ENCODE measurements at places on chromosomes 16 and 17.

GRCh38 chr17:47400333-47400732 lies 76.6 kb downstream of the EFCAB13 start:
- no peak for DNase-seq

GRCh38 chr17:43003542-43004172 lies 2.9 kb upstream of the IFI35 start:
- DNase-seq = no peak

GRCh38 chr17:44121997-44122815 lies 1.2 kb downstream of the HDAC5 start:
- DNase-seq = no peak

GRCh38 chr17:71330099-71330375 lies 790.8 kb upstream of the SOX9 start:
- no peak for DNase-seq

GRCh38 chr16:73527187-73527586 lies 479.3 kb upstream of the ZFHX3 start:
- DNase-seq = no peak

DNA sequence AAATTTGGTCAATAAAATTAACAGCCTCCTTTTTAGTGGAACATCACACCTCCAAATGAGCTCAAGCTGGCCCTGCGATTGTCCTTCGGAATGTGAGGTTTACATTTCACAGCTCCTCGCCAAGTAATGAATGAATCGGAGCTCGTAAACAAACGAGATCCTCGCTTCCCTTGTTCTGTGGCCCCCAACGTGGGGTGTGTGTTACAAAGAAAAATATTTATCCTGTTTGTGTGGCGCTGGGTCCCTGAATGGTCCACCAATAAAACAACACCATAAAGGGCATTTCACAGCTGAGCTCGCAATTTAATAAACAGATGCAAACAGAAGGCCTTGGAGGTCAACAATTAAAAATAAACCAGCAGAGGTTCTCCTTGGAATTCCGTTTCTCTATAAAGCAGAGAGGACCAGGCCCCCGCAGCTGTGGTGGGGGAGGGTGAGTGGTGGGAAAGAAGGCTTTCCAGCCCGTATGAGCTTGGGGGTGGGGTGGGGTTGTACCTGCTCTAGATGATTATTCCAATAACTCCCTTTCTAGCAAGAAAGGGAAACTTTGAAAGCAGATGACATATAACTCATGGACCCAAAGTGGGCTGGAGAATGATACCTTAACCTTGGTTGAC lies 393.9 kb upstream of the SALL1 start:
- DNase-seq = no peak

- DNase-seq = no peak
Measured at GRCh38 chr17:77385750-77386501, 245.2 kb downstream of the SEC14L1 start.

DNA sequence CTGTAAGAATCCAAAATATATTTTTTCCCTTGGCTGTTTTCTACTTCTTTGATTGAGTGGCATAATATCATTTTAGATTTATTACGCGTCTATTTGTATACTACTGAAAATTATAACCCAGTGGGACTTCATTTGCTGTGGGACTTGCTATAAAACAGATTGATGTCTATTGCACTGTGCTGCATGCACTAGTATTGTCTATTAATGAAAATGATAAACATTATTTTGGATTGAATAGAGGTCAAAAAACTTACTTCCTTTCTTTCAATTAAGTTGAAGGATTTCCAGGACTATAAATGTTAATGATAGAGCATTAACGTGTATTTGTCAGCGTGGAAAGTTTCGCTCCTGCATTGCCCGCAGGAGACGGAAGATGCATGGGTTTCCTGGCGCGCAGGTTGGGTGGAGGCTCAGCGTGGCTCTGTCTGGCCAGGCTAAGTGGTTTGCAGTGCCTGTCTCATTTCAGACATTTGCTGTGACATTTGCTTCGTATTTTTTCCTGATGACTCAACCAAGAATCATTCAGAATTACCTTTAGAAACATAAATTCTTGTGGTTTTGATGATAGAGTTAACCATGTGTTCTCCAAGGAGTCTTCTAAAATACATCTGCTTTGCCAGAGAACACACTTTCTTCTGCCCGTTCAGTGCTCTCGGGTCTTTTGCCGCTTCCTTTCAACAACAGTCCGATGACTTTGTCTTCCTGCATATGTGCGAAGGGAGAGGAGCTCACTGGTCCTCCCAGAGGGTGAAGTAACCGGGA lies 216.7 kb downstream of the RPTOR start:
- DNase-seq = no peak

- no peak for DNase-seq
Measured at GRCh38 chr17:5571281-5571680, 13.0 kb downstream of the NLRP1 start.

DNA sequence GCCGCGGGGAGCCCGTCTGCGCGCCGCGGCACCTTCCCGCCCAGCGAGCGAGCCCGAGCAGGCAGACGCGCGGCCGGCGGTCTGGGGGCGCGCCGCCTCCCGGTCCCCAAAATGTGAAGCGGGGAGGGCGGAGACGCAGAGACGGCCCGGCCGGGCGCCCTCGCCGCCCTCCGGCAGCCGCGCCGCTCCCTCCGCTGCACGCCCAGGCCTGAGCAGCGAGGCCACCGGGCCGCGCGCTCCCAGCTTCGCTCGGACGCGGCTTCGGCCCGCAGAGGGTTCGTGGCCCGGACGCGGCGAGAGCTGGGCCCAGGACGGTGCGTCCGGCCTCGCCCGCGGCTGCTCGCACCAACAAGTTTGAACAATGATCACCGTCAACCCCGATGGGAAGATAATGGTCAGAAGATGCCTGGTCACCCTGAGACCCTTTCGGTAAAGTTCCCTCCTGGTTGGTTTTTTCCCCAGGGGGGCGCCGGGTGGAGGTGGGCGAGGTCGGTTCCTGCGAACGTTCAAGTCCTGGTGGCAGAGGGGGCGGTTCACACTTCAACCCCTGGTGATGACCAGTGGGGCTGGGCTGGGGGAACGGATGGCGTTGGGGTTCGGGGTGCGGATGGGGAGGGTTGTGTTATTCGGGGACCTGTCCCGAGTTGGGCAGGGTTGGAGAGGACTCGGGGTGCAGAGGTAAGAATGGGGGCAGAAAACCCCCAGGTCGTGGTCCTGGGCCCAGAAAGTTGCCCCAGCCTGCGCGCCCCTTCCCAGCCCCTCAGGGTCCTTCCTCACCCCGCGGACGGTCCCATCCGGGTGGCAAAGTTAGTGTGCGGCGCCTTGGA lies 678 bp downstream of the MGAT5B start:
- no peak for DNase-seq

DNA sequence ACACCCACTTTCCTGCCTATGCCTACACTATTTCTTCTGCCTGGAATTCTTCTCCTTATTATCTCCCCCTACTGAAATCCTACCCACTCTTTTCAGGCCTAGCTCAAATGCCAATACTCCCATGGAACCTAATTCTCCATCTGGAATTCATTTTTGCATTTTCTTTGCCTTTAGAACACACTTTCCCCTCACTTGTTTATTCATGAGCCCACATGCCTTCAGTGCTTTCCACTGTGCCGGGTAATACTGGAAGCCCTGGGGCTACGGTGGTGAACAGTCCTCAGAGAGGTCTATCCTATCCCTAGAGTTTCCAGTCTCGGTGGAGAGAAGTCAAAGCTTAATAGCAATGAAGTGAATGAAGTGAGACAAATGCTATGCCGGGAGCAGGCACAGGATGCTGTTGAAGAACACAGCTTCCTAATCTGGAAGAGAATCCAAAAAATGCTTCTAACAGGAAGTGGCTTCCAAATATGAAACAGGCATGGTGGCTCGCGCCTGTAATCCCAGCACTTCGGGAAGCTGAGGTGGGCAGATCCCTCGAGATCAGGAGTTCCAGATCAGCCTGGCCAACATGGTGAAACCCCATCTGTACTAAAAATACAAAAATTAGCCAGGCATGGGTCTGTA lies 322.4 kb downstream of the GRIN2A start:
- DNase-seq = no peak

GRCh38 chr16:80202831-80203413 lies 337.9 kb upstream of the DYNLRB2 start:
- no peak for DNase-seq

DNA sequence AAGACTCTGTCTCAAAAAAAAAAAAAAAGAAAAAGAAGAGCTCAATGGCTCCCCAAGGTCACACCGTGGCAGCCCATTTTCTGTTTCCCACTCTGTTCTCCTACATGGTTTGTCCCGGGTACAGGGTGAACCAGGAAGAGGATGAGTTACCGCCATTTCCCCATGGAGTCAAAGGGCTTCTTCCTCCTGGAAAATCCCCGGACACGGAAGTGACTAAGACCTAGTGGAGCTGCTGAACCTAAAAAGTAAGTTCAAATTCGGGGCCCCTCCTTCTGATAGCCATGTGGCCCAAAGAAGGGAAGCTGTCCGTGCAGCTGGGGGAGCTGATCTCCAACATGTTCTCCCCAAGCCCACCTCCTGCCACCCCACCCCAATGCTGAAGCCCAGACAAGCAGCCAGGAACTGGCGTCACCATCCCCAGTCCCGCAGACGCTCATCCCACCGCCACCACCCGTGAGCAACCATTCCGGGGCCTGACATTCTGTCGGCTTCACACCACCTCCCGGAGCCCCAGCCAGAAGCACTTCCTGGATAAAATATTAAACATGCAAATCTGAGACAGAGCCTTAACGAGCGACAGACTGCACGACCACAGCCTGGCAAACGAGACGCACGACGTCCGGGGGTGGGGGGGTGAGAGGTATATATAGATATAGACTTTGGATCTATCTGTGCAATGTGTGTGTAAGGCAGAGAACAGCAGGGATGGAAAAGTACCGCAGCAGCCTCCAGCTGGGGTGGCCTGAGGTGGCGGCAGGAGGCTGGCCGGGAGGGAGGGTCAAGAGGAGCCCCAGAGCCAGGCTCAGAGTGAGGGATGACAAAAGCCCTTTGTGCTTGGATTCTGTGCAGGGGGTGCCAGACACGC lies 17.6 kb downstream of the EPOP start:
- DNase-seq = no peak

DNA sequence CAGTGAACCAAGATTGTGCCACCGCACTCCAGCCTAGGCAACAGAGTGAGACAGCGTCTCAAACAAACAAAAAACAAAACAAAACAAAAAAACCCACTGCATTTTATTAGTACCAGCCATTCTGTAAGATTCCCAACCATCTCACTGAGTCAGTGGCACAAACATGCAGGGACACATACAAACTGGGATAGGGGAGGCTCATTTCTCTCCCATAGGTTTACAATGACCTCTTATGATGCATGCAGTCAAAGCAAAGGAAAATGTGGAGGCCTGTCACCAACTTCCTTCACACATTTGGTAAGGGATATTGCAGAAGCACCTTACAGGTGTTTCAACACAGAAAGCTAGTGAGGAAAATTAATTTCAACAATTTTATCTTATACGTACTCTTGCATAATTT lies 12.4 kb upstream of the STRADA start:
- no peak for DNase-seq

DNA sequence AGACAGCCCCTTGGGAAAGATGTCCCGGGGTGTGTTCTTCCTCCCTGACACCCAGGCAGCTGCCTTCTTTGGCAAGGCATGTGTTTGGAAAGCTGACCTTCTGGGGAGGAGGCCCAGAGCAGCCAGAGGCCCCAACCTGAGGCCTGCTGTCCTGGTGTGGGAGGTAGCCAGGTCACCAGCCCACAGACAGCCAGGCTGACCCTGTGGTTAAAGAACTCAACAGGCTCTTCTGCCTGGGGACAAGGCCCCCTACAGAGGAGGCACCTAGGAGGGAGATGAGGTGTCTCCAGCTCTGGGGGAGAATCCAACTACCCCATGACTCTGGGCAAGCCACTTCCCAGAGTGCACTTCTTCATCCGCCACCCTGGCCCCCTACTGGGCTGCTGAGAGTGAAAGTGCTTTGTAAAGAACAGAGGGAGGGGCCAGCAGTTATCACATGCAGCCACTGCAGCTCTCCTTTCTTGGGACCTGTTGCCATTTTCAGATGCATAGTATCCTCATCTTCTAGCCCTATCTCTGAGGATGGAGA lies 13.1 kb upstream of the SREBF1 start:
- peak; percentile 78 for DNase-seq

- no peak for DNase-seq
Measured at GRCh38 chr17:40524243-40524965, 23.0 kb upstream of the TNS4 start.

DNA sequence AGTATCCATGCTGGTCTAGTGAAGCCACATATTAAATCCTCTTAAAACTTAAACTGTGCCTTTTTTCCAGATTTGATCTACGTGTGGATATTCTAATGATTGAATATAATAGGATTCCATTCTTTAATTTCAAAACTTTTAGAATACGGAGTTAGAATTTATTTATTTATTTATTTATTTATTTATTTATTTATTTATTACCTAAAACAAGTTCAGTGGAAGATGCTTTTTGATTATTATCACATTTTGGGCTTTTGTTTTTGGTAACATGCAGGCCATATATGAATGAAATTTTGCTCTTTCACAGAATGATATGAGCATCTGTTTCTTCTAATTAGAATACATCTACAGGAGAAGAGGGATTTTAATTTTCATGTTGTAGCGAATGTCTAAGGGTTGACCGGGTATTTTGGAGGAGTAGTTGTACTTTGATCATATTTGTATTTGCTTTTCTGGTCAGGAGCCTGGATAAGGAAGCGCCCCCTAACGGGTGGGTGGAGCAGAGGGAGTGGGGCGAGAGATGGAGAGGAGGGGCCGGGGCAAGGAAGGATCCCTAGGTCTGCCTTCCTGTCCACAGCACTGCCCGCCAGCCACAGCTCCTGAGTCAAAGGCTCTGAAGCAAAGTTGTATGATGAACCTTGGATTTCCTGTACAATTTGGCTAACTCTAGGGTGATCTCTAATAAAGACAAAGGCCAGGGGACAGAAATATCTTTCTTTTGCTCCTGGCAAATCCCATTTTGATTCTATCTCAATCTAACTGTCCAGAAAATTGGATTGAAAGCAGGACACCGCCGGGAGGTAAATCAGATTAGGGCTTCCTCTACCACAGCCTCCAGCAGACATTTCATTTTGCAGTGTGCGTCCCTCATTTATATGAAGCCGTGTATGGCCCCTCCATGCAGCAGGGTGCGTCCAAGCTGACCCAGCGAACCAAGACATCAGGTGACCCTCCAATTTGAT lies 149.1 kb downstream of the PRKCA start:
- DNase-seq = no peak

DNA sequence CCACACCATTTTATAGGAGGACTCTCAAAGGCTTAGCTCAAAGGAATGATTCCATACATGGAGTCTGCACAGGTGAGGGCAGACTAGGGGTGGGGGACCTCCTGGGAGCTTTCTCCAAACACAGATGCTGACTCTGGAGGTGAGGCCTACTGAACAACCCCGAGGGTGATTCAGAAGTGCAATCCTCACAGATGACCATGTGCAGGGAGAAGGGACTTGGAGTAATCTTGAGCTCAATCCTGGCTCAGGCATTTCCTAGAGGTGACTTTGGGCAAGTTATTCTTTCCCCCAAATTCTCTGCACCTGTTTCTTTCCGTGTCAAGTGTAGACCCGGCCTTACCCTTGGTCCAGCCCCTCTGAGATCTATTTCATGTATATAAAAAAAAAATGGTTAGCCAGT lies 401.5 kb downstream of the SLC39A11 start:
- no peak for DNase-seq

- no peak for DNase-seq
Measured at GRCh38 chr16:74026373-74027281, 270.0 kb upstream of the PSMD7 start.

GRCh38 chr17:30939051-30939689 lies 17.4 kb downstream of the ADAP2 start:
- DNase-seq = no peak

GRCh38 chr16:1412847-1413246 lies 1.7 kb downstream of the UNKL start:
- no peak for DNase-seq

- DNase-seq = no peak
Measured at GRCh38 chr17:70158180-70158579, 11.2 kb upstream of the KCNJ2 start.

Measured in naive thymus-derived CD8-positive, alpha-beta T cell (primary cell).